ENCODE measurements at places on chromosomes 3 and 15.

DNA sequence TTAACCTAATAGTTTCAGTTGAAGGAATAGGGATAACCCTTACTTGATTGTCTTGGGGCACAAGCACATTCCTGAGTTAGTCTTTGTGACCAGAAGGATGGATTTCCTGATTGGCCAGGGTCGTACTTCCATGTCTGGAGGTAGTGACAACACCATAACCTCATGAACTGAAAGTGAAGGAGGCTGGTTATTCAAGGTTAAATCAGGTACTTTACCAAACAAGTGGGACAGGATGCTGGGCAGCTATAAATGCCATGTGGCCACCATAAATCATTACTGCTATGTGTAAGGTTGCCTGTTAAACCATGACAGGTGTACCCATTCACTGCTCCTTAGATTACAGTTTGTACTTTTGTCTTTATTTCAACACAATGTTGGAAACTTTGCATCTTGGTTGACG is 128.3 kb upstream of the SAMMSON start:
- DNase-seq, result no peak

DNA sequence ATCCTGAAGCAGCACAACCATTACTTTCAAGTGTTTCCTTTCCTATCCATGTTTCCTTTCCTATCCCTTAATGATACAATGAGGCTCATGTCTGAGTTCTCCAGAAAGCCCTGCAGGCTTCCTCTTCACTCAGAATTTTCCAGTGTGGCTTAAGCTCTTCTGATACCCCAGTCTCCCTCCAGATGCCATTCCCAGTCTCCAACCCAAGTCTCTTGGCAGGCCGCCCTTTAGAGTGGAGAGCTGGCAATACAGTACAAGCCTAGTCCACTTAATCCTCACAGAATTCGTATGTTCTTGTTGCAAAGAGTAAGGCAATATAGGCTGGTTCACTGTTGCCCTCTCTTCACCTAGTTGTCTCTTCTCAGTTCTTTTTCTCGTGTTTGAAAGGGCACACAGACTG is 503.9 kb upstream of the MDFIC2 start:
- no peak for DNase-seq

- DNase-seq, result no peak
Observed at GRCh38 chr3:112111785-112112402, 21.2 kb downstream of the GCSAM start.

DNA sequence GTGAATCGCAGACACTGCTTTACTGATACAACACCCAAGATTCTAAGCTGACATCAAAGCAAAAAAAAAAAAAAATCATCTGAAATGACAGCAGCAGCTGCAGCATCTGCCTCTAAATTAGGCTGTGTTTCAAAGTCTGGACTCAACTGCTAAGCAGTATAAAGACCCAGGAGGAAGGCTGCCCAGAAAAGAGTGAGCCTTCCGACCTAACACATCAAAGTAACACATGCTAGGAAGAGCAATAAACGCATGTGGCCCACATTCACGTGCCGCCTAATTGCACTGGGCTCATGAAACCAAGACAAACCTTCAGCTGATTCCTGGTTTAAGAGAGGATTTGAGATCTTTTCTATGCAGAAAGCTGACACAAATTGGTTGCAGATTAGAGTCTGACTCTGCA is 317.1 kb downstream of the ZIC4 start:
- DNase-seq, result no peak

DNA sequence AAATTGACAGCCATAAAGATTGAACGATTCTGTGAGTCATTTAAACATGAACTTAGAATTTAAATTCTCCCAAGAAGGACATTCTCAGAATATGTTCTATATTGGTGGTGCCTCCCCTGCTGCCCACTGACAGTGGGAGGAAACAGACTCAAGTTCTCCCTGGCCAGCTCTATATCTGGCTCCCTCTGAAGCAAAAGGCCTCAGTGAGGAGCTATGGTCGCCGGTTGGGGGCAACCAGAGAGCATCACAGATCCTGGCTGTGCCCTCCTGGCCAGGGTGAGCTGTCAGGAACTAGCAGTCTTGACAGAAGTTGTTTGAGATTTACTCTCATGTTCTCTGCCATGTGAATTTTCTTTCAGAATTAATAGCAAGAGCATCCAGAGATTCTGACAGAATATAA is 285.5 kb downstream of the NTRK3 start:
- DNase-seq, result no peak

DNA sequence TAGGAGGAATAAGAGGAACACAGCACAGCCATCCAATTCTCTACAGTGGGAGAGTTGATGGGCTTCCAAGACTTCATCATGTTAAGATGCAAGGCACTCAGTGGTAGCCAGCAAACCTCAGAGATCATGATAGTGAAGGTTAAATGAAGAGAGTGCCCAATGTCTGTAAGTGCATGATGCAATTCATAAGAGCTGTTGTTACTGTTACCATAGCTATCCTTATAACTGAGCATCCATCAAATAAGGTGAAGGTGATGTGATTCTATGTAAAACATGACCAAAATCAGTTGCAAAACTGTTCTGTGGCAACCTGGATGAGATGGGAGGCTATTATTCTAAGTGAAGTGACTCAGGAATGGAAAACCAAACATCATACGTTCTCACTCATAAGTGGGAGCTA is 289.7 kb downstream of the MAGI1 start:
- DNase-seq, result no peak

DNA sequence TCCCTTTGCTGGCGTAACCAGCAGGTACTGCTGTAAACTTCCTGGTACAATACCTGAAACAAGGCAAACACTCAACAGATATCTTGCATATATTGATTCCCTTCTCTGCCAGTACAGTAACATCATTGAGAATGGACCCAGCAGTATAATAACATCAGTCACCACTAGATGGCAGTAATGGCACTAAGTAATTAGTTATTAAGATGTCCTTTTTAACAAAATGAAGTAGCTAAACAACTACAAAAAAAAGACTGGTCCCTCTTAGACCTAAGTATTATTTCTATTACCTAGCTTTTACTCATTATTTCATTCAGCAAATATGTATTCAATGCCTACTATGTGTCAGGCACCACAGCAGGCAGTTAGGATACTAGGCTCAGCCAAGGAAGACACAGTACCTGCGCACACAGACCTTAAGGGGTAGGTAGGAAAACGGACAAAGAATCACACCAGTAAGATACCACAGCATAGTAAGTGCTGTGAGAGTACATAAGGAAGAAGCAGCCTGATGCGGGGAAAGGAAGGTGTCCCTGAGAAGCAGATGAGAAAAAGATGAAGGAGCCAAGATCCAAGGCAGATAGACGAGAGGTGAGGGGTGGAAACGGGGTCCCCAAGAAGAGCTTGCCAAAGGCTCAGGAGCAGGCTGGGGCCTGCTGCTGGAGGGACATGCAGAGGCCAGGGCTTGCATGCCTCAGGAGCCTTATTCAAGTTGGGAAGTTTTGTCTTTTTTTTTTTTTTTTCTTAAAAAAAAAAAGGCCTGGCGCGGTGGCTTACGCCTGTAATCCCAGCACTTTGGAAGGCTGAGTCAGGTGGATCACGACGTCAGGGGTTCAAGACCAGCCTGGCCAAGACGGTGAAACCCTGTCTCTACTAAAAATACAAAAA is 102.7 kb upstream of the CHD2 start:
- peak; percentile 28 for DNase-seq

DNA sequence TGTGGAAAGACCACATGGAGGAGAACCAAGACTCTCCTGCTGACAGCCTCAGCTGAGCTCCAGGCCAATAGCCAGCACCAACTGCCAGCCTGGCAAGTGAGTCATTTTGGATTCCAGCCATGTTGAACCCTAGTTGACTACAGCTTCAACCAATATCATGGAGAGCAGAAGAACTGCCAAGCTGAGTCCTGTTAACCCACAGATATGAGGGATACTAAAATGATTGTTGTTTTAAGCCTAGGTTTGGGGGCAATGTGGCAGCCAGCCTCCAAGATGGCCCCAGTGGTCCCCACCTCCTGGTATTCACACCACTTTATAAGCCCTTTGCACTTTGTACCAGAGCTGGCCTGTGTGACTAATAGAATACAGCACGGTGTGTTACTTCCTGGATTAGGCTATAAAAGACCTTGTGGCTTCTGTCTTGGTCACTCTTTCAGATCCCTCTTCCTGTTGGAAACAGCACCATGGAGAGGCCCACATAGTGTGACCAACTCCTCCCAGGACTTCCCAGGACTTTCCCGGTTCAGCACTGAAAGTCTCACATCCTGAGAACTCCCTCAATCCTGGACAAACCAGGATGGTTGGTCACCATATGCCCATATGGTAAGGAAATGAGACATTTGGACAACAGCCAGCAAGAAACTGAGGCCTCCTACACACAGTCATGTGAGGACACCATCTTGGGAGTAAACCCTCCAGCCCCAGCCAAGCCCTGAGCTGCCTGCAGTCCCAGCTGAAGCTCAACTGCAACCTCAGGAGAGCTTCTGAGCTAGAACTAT is 32.4 kb upstream of the CDV3 start:
- DNase-seq, result no peak

- DNase-seq, result no peak
Observed at GRCh38 chr3:185760088-185760487, 64.8 kb downstream of the IGF2BP2 start.

GRCh38 chr15:100001405-100001804 is 268.2 kb upstream of the LYSMD4 start:
- DNase-seq, result no peak

DNA sequence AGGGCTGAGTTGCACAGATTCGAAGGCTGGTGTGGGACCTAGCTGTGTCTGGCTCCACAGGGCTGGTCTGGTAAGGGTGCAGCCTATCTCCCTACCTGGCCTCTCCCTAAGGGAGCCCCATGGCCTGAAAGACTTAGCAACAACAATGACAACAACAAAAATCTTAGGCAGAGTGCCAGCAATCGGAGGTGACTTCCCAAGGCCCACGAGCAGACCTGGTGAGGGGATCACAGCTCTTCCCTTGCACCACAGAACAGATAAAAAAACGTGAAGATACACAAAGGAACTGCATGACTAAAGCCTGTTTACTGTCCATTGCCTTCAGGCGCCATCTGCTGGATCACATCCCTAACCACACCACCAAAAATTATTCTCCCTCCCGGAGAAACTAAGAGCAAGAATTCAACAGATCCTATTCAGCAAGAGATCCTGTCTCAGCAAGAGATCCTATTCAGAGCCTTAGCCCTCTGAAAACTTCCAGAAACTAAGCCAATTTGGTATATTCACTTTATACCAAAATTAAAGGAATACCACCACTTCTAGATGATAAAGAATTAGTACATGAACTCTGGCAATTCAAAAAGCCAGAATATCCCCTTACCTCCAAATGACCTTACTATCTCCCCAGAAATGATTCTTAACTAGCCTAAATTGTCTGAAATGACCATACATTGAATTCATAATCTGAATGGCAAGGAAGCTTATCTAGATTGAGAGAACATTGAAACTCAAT is 24.1 kb upstream of the OR5K4 start:
- DNase-seq, result no peak

GRCh38 chr15:74222240-74223119 is 13.6 kb upstream of the CCDC33 start:
- no peak for DNase-seq

GRCh38 chr3:129004639-129005295 is 3.7 kb downstream of the EFCC1 start:
- no peak for DNase-seq

DNA sequence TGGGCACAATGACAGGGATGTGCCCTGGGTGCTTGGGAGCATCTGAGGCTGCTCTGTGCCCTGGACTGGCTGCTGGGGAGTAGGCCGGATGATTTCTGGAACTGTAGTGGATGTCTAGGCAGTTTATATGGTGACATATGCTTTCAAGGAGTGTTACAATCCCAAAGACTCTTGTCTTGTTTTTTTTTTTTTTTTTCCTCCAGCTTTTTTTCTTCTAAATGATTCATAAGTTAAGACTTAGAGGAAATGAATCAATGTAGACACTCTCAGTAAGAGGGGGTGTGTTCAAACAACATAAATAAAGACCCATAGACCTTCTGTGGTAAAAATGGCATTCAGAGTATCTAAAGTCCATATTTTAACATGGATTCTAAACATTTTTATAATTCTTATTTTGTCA is 706.1 kb upstream of the GOLIM4 start:
- DNase-seq, result no peak

GRCh38 chr15:41017066-41017735 is 63.9 kb downstream of the CHAC1 start:
- no peak for DNase-seq

DNA sequence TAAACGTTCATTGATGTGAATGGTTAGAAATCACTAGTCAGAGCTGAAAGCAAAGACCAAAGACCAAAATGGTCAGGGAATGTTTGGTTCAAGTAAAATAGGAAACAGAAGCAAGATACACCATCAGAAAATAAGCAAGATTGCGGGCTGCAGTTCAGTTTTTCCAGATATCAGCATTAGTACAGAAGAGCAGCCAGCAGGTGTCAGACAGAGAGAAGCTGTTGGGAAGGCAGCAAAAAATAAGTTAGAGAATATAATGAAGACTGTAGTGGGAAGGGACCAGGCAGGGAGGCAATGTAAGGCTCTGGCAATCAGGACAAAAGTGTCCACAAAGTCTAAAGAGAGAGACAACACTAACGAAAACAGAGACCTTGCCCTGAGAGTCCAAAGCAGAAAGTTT is 639.4 kb upstream of the NAALADL2 start:
- no peak for DNase-seq

DNA sequence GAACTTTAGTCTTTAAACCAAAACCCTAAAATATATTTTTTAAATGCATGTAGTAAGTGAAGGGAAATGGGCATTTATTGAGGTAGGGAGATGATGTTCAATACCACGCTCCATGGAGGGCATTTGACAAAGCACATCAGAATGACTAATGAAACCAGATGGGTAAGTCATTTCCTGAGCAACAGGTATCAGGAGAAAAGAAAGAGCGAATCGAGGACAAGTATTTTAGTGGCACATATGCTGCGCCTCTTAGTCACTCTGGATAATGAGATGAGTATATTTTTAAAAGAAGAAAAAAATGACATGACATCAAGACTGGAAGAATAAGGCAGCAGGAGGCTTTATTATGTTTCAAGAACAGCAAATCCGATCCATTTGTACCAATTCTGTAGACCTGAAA is 129.0 kb upstream of the ARHGEF3 start:
- DNase-seq, result no peak

- DNase-seq, result no peak
Observed at GRCh38 chr3:70811880-70812279, 499.4 kb upstream of the MDFIC2 start.

GRCh38 chr3:23169551-23169950 is 33.6 kb upstream of the UBE2E2 start:
- DNase-seq, result no peak

DNA sequence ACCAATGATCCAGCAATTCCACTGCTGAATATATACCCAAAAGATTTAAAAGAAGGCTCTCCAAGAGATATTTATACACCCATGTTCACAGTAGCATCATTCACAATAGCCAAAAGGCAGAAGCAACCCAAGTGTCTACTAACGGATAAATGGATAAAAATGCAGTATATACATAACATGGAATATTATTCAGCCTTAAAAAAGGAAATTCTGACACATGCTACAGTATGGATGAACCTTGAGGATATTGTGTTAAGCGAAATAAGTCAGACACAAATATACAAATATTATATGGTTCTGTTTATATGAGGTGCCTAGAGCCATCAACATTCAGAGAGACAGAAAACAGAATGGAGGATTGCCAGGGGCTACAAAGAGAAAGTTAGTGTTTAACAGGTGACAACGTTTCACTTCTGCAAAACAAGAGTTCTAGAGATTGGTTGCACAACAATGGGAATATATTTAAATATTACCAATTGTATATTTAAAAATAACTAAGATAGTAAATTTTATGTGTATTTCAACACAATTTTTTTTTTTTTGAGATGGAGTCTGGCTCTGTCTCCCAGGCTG is 69.4 kb downstream of the STAG1 start:
- no peak for DNase-seq

GRCh38 chr15:80404057-80404760 is at the start of gene ARNT2:
ARNT2 (plus strand) TSS chr15:80404382; CDS start chr15:80404516, 134 bp downstream.
- no peak for DNase-seq

GRCh38 chr15:73231661-73232419 is 136.9 kb downstream of the HCN4 start:
- no peak for DNase-seq
